IPS DF 6.9 (cell line): ENCODE measurements at places on chromosomes 2 and 18.

GRCh38 chr2:40255103-40255502 is 196.8 kb downstream of the SLC8A1 start:
- no peak for DNase-seq

DNA sequence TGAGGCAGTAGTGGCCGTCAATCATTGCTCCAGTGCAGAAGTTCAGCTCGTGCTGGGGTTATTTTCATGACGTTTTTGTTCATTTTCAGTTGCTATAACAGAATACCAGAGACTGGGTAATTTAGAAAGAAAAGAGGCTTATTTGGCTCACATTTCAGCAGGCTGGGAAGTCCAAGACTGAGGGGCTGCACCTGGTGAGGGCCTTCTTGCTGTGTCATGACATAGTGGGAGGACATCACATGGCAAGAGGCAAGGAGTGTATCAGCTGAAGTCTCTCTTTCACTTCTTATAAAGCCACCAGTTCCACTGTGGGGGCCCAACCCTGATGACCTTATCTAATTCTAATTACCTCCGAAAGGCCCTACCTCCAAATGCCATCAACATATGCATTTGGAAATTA is 58.0 kb upstream of the DPP10 start:
- DNase-seq = no peak

GRCh38 chr2:239824046-239824694 is 201.0 kb downstream of the NDUFA10 start:
- DNase-seq = peak; percentile 64

DNA sequence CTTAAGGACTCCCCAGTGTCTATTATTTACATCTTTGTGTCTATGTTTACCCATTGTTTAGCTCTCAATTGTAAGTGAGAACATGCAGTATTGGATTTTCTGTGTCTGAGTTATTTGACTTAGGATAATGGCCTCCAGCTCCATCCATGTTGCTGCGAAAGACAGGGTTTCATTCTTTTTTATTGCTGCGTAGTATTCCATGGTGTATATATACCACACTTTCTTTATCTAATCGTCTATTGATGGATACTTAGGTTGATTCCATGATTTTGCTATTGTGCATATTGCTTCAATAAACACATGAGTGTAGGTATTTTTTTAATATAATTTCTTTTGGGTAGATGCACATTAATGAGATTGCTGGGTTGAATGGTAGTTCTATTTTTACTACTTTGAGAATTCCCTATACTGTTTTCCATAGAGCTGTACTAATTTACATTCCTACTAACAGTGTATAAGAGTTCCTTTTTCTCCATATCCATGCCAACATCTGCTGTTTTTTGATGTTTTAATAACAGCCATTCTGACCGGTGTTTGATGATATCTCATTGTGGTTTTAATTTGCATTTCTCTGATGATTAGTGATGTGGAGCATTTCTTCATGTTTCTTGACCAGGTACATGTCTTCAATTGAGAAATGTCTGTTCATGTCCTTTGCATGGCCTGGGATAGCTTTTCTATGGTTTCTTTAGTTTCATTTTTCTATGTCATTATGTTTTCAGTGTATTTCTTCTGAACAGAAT is 21.8 kb downstream of the MTCL1 start:
- DNase-seq = no peak

- no peak for DNase-seq
Measured at GRCh38 chr18:64893349-64893748, 744.5 kb upstream of the LINC00305 start.

DNA sequence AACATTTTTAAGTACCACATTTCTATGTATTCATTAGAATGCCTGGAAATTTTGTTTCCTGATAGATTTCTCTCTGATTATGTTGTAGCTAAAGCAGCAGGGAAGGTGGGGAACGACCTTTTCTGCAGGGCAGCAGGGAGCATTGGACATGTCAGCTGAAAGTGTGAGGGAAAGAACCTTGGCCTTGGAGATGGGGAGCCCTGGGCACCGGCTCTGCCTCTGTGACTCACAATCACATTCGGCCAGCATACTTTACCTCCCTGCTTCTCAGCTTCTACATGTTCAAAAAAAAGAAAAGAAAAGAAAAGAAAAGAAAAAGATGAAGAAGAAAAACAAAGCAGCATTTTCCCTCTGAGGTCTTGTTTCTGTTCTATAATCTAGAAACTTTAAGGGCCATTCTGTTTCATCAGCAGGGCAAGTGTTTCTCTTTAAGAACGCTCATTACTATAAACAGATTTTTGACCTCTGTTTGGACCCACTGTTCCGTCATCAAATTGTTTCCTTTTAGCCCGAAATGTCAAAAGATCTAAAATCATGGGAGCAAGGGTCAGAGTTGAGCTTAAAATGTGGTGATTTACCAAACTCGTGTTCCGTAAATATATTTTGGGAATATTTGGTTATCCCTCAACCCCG is 27.9 kb downstream of the SETBP1 start:
- no peak for DNase-seq

GRCh38 chr2:43576981-43577892 is 18.6 kb downstream of the THADA start:
- DNase-seq = no peak

- DNase-seq = no peak
Measured at GRCh38 chr2:170819680-170820664, 3.3 kb downstream of the GAD1 start.
